NCI-H1930 (cell line): ENCODE measurements at places on chromosomes 6 and 20.

DNA sequence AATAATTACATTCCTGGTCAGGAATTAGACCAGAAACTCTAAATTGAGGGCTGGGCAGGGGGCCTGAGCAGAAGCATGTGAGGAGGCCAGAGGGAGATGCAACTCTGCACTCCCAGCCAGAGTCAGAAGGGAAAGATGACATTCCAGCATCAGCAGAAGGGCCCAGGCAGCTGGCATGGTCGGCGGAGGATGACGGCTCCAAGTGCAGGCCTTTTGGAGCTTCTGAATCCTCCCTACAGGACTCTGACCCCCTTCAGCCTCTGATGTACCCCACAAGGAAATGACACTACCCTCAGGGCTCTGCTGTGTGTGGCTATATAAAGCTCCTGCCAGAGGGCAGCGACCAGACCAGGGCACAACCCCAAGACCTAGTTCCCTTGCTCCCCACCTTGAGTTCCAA is 1.9 kb downstream of the LRFN2 start:
- DNase-seq: no peak

DNA sequence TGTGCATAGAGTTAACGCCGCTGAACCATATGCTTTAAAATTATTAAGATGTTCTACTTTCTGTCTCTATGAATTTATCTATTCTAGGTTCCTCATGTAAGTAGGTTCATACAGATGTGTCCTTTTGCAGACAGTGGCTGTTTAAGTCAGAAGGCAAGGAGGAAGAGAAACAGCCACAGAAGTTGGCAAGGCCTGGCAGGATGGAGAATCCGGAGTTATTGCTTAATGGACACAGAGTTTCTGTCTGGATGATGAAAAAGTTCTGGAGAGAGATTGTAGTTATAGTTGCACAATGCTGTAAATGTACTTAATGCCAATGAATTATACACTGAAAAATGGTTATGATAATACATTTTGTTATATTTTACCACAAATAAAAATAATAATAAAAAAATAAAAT is 283.6 kb upstream of the CNR1 start:
- no peak for DNase-seq

GRCh38 chr20:45843506-45843905 is 9.9 kb downstream of the SNX21 start:
- DNase-seq: no peak

DNA sequence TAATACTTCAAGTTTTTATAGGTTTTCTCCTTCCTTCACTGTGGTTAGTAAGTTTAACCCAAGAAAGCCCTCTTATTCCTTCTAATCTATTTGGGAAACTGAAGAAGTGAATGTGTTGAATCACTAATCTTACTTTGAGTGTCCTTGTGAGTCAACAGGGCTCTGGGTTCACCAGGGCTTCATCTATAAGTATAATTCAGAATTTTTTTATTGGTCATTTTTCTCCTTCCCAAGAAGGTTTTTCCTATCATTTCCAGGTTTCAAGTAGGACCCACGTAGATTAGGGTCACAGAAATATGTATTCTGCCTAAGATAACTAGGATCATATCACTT is 191.1 kb downstream of the ATXN1 start:
- no peak for DNase-seq

DNA sequence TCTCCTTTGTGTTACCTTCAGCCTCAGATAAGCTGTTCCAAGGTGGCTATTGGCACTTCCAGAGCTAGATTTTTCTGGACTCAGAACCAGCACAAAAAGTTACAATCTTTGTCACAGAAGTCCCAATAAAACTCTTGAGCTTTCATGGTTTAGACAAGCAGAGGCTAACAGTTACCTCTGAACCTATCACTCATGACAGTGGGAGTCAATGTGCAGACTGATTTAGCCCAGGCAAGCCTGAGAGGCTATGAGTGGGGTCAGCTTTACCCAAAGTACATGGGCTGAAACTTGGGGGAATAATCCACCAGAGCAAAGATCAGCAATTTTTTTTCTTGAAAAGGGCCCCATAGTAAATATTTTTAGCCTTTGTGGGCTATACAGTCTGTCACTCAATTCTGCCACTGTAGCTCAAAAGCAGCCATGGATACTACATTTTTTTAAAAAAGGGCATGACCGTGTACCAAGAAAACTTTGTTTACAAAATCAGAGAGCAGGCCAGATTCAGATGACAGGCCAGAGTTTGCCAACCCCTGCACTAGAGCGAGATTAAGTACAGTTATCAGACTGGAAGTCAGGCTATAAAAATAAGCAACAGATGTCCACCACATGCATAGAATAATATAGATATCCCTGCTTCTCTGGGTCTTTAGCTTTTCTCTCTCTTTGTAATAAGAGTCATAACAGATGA is 20.0 kb downstream of the CCN2 start:
- no peak for DNase-seq

GRCh38 chr6:10479939-10480700 is 41.0 kb upstream of the GCNT2 start:
- DNase-seq: no peak

DNA sequence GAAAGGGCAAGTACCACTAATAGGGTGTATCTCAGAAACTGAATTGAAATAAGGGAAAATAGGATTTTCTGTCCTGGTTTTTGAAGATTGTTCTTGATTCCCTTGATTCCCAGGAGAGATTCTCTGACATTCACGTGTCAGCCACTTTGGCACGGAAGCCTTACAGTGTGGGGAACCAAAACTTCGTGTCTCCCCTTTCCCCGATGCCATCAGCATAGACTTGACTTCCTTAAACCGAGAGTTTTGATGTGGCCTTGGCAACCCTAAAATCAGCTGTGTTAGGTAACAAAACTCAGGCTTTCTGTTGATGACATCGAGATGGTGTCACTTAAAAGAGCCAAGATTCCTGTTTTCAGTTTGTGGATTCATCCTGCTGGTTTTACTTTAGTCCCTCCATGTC is 7.5 kb downstream of the HMGN4 start:
- DNase-seq: no peak

GRCh38 chr6:136326038-136326553 is 36.5 kb upstream of the BCLAF1 start:
- peak; percentile 25 for DNase-seq

GRCh38 chr6:54598787-54599313 is 247.7 kb upstream of the FAM83B start:
- DNase-seq: no peak
